NCI-H1436 treated with DMSO at 0.1 percent for 48 hours (cell line): ENCODE measurements at places on chromosomes 7 and 10.

- DNase-seq, result no peak
These were observed 30.2 kb downstream of the CALD1 start for GRCh38 chr7:134809616-134810015.

DNA sequence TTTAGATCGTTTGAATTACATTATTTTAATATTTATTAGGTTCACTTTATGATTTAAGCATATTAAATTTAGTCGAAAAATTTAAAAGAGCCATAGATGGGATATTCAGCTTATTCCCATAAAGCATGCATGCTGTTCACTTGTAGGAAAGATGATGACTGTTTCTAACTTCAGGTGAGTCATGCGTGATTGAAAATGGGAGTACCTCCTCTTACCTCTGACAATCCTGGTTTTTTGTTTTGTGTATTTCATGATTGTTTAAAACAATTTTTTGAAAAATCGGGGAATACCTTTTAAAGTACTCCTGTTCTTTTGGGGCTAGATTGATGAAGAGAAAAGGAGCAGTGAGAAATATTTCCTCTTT is 1.4 kb downstream of the TNKS2 start:
- DNase-seq, result no peak

DNA sequence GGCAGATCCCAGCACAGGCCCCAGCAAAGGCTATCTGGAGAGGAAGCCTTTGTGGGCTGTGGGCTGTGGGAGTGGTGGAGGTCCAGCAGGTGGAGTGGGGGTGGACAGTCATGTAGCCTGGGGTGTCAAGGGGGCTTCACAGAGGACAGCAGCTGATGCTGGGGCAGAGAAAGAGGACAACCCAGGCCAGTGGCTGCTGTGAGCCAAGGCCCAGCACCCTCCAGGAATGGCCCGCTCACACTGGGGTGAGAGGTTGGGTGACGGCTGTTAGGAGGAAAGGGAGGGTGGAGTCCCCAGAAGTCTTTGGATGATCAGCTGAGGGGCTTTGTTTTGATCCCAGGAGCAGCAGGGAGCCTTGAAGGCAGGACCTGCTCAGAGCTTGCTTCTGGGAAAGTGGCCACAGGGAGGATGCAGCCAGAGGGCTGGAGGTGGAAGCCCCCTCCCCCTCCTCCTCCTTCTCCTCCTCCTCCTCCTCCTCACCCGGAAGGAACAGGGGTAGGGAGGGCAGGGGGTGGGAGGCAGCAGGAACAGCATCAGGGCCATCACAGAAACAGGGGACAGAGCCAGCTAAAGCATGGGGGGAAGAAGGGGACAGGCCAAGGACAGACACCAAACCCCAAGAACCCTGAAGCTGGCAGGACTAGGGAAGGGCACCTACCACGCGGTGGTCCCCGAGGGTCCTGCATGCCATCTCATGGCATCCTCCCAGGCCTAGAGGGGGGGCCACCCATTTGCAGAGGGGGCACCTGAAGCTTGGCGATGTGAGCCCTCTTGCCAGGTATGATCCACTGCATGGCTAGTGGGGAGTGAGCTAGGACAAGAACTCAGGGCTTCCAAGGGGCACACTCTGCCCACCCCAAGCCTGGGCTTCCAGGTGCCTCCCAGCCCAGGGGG is 144.9 kb downstream of the GRID1 start:
- no peak for DNase-seq

GRCh38 chr7:148914208-148914777 is 30.2 kb upstream of the EZH2 start:
- DNase-seq, result no peak

DNA sequence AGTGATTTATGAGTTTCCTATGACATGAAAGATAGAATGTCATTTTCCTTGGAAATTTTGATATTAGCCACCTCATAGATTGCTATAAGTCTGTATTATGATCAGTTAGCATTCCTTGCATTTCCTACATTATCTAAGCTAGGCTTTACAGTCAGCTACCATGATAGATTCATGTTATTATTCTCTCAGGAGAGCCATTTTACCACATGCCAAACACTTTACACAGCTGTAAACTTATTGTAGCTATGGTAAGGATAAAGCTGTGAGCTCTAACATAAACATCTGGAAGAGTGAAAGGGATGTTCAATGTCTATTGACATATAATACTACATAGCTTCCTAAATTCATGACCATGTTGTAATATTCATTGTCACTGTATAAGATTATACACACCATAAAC is 608.0 kb downstream of the PHTF2 start:
- DNase-seq, result no peak

- DNase-seq, result no peak
These were observed 319.6 kb downstream of the GRID1 start for GRCh38 chr10:86046845-86047460.

- DNase-seq, result no peak
These were observed 177.0 kb downstream of the PRKAG2 start for GRCh38 chr7:151699928-151700319.

DNA sequence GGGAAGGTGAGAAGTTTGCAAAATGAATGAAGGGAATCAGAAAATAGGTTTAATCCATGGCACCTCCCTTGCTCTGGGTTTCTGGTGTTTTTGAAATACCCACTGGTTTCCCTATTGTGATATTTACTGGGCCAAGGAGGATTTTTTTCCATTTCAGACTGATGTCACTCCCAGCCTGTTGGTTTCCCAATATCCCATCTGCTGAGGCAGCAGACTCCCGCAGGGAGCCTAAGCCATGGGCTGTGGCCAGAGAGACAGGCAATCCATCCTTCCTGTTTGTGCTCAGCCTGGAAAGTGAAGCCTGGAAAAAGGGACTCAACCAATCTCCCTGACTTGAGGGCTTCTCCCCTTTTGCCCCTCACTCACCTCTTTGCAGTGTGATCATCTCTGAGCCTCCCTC is 22.8 kb downstream of the FAM107B start:
- DNase-seq, result no peak
